Activated CD4-positive, alpha-beta memory T cell treated with anti-CD3 and anti-CD28 coated beads for 36 hours (primary cell): ENCODE measurements at places on chromosomes 16 and 17. TPM values are rescaled to one million over a fixed set of nuclear protein-coding genes. Genes with fewer than 3 reads are reported as not detected.

Gene ANKFN1
- not detected for total RNA-seq

Gene NOTUM
- total RNA-seq = 0.22 TPM

Gene C17orf107
- total RNA-seq = 2.5 TPM

Gene CD300H
- total RNA-seq = not detected

Gene CDRT15
- not detected for total RNA-seq

Gene ORMDL3
- total RNA-seq = 53.7 TPM

Gene CNGB1
- total RNA-seq = not detected

Gene MMP25
- total RNA-seq = 2.2 TPM

Gene TBX2
- total RNA-seq = 0.05 TPM

Gene TBCD
- 97.0 TPM for total RNA-seq

Gene SLC6A4
- not detected for total RNA-seq

Gene SRL
- not detected for total RNA-seq

Gene SOST
- total RNA-seq = not detected

Gene FBXO39
- not detected for total RNA-seq

Gene SLC38A8
- not detected for total RNA-seq

Gene GRB7
- total RNA-seq = 0.34 TPM

Gene KRTAP4-4
- total RNA-seq = not detected

Gene MPV17L
- total RNA-seq = not detected

Gene JUP
- total RNA-seq = 0.12 TPM

Gene HBA1
- total RNA-seq = not detected

Gene CLEC3A
- not detected for total RNA-seq

Gene DNAAF8
- not detected for total RNA-seq

Gene AMDHD2
- total RNA-seq = 30.5 TPM

Gene SLC5A11
- not detected for total RNA-seq

Gene FBXL16
- 7.7 TPM for total RNA-seq
